ENCODE measurements at places on chromosomes 11 and 22.

- DNase-seq: no peak
These were observed 34.5 kb upstream of the ETS1 start for GRCh38 chr11:128621601-128622501.

- DNase-seq: no peak
These were observed 33.3 kb downstream of the DENND5A start for GRCh38 chr11:9231848-9232177.

DNA sequence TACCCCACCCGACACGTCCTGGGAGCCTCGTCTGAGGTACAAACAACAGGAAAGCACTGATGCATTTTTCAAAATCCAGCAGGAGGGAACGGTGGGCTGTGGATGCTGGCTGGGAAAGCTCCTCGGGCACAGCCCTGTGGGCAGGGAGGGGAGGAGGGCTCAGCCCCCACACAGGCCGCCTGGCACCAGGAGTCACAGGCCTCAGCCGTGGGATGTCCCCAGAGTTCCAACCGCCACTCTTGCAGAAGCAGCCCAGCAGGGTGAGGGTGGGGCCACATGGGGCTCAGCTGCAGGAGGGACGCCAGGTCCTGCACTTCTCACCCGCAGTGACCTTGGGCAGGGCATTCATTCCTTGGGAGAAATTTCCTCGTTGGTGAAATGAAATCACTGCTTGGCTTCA is 274.6 kb downstream of the BRD1 start:
- no peak for DNase-seq

- peak; percentile 86 for DNase-seq
These were observed 565 bp downstream of the NUCB2 start for GRCh38 chr11:17277024-17277584.

DNA sequence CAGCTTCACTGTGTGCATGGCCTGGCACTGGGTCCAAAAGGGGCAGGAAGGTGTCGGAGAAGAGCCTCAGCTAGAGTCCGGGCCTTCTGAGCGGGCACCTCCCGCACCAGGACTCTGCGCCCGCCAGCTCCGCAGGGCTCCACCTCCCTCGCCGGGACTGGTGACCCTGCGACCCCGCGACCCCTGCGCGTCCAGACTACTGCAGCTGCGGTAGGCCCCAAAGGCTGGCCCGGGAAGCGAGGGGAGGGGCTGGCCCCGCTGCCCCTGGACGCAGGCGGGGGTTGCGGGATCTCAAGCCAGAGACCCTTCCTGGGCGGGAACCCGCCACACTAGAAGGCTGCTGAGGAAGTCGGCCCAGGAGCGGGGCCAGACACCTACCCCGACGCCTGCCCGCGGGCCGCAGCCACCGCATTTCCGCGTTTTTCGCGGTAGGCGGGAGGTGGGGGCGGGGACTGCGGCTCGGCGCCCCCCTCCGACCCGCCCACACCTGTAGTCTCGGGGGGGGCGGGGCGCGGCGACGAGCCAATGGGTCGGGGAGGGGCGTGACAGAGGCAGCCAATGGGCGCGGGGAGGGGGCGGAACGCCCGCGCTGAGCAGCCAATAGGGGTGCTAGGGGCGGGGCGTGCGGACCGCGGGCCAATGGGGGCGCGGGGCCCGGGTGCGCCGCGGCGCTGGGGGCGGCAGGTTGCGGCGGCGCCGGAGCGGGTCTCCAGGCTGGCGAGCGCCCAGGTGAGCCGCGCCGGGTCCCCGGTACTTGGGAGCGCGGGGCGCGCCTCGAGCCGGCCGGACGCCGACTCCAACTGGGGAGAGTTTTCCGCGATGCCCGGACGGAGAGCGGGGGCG is at the start of the genes LMNTD2 and RASSF7:
LMNTD2 (minus strand) TSS at position 434 of the 843 bp plus-strand sequence; CDS start at position 412, 22 bp downstream.
RASSF7 (plus strand) TSS at position 666 of the 843 bp plus-strand sequence. CDS start 799 bp downstream, outside the sequence.
- DNase-seq: peak; percentile 86

- DNase-seq: no peak
These were observed 354.2 kb downstream of the TBC1D22A start for GRCh38 chr22:47116426-47117341.

DNA sequence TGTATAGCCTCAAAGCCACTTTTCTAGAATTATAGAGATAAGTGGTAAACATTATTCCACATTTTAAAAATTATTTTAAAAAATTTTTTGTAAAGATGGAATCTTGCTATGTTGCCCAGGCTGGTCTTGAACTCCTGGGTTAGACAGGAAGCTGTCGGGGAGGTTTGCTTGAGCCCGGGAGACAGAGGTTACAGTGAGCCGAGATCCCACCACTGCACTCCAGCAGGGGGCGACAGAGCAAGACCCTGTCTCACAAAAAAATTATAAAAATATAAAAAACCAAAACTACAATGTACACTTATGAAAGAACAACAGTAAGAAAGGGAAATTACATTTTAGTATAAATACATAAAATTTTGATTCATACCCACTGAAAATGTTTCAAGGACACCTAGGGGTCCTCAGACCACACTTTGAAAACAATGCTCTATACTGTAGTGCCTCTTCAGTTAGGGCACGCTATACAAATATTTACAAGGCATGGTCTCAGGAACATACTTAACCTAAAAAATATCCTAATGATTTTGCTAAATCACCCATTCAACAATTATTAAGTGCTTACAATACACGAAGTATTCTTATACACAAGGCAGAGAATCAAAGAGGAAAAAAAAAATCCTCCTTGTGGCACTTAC is 111.2 kb downstream of the MRTFA start:
- peak; percentile 44 for DNase-seq

DNA sequence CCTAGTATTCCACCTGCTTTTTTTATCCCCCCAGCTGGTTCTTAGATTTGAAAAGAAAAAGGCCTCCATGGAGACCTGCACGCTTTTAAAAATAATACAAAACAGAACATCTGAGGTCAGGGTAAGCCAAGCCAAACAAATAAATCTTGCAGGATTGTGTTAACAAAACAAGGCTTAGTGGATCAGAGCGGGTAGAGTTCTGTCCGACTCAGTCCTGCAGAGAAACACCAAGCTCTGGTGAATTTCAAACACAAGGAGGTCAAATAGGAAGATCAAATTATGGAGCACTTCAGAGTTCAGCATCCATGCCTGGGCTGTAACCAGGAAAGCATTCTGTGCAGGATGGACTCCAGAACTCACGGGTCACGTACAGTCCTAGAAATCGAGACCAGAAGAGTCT is 86.9 kb downstream of the SYN3 start:
- no peak for DNase-seq

- DNase-seq: no peak
These were observed 526 bp downstream of the C1QTNF6 start for GRCh38 chr22:37187552-37187890.

DNA sequence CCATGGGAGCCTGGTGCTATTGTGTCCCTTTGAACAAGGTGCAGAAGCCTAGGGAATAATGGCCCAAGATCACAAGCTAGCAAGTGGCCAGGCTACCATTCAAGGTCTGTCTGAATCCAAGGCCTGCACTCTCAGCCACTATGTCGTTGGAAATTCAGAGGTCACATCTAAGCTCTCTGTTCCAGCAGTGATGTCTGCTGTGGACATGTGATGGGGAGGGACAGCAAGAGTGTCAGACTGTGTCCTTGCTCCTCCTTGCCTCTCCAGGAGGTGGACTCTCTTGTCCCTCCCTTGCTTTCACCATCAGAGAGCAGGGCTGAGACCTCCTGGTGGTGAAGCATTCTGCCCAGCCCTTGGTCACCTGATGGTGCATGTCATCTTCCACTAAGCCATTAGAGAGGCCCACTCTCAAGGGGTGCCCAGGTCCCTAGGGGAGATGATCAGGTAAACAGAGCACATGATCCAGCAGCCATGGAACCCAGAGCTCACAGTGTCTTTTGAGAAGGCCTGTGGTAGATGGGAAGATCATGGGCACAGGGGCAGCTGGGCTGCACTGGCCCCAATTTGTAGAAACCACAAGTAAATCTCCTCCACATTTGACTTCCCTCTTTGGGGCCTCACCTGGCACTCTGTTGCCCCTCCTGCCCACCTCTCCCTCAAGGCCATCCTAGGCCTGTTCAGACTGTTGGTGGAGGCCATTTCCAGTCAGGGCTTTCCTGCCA is 37.1 kb upstream of the SUSD2 start:
- no peak for DNase-seq

DNA sequence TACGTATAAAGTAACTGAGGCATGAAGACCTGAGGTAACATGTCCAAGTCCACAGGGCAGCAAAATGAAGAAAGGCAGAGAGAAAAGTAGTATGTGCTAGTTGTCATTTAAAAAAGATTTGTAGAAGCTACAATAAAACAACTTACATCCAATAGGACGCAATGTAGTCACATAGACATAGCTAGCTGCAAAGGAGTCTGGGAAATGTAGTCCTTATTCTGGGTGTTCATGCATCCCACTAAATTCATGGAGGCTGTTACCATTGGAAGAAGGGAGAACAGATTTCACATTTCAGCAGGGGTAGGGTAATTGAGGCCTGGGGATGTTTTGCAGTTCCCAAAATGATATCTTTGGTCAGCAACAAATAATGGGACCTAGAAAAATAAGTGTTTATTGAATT is 571.4 kb downstream of the MIAT start:
- no peak for DNase-seq

DNA sequence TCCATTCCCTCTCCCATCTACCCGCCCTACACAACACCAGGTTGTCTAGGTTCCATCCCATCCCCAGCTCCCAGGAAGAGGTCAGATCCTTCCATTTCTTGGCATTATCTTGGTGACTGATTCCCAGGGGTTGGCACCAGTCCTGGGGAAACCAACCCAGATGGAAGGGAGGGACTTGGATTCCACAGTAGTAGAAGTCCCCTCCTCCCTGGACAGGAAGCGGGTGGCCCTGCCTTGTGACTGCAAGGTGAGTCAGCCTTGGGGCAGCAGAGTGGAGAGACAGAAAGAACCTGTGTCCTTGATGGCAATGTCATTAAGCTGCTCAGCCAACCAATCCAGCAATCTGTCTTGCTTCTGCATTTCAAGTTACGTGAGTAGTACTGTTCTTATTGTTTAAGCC is 26.5 kb downstream of the SYT13 start:
- DNase-seq: no peak

- no peak for DNase-seq
These were observed 5.8 kb downstream of the SCUBE1 start for GRCh38 chr22:43337385-43337784.

DNA sequence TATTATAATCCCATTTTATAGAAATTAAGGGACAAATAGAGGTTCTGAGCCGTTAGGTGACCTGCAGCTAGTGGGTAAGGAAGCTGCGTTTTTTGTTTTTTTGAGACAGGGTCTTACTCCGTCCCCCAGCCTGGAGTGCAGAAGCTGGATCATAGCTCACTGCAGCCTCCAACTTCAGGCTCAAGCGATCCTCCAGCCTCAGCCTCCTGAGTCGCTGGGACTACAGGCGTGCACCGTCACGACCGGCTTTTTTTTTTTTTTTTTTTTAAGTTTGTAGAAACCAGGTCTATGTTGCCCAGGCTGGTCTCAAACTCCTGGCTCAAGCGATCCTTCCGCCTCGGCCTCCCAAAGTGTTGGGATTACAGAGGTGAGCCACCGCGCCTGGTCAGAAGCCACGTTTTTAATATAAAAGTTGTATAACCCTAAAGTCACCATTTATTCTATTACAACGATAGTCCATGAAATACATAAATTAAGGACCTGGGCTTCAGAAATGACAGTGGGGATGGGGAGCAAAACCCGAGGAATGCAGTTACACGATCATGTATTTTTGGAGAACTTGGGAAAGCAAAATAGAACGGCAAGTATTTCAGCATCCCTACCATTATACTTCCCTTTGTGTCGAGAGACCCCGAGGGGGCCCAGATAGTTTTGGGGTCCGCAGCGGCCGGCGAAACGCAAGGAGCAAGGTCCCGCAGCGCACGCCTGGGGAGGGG is 638 bp downstream of the SAAL1 start:
- DNase-seq: no peak

GRCh38 chr22:44210722-44211121 is 30.0 kb downstream of the PARVG start:
- DNase-seq: no peak

DNA sequence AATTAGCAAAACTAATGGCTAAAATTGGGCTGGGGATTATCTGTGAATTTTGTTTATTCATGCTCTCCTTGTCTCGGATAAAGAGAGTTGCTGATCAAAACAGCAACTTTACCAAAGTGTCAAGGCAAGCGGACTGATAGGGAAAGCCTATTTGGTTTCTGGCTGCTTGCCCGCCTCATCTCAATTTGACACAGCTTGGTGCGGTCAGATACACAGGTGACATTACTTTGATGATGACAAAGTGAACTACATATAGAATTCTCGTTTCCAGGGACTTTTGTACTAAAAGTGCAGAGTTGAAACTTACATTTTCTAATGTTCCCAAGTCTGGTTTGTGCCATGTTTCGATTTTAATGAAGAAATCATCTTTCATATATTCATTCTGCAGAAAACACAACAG is 22.8 kb downstream of the PITPNB start:
- DNase-seq: no peak

DNA sequence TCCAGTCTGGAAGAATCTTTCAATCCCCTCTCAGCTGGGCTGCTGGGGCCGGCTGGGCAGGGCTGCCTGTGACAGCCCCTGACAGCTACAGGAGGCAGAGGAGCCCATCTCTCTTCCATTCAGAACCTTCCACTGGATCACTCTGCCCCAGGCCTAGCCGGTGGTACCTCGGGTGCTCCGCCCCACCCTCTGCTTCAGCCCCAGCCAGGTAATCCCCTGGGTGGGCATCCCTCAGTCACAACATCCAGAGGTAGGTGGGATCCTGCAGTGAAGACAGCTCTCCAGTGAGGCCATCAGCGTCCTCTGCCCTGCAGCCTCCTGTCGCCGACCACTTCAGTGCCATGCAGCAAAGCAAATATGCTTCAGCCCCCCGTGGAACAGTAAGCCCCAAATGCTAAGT is 223.7 kb downstream of the DSCAML1 start:
- DNase-seq: no peak
